ENCODE measurements at places on chromosomes 6 and 20. TPM values are rescaled to one million over a fixed set of nuclear protein-coding genes. Genes with fewer than 3 reads are reported as not detected.

DNA sequence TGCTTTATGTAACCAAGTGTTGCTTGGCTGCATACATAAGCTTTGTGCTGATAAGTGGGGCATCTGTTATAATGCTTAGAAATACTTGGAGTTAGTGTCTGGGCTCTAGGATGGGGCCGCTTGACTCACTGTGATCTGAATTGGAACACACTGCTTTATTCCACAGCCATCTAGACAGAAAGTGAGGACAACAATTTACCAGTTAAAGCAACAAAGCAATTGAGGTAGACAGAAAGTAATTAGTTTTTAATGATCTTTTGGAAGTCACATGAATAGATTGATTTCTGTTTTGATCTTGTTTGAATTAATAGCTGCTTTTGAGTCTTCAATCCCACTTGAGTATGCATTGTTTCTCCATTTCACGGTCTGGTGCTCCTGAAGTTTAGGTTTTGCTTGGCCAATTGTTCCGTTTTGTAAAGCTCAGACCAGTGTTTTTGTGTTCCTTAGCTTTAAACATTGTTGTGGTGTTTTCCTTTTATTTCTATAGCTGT, 157.5 kb downstream of the TRMT11 start:
- DNase-seq: no peak

DNA sequence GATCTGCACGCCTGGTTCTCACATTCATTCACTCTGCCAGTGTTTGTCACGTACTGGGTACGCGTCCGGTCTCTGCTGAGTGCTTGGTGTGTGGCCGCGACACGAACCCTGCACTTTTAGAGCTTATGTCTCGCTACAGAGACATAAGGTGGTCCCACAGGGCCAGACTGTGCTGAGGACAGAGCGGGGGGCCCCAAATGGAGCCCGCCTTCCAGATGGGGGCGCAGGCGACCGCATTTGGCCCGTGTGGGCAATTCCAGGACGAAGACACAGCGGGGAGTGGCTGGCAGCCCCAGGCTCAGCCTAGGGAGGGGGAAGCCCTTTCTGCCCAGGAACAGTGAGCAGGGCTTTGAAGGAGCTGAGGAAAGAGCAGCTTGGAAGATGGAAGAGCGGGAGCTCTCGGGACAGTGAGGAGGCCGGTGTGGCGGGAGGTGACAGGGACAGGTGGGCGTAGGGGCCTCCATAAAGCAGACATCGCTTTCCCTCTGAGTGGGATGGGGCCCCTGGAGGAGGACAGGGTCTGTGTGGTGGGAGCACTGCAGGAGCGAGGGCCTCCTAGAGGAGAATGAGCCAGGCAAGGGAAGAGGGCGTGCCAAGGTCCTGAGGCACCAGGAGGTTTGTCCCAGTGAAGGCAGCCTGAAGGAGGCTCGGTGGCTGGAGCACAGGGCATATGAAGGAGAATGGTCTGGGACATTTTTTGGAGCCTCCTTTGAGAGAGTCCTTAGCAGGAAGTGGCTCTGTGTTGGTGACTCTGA, 7.8 kb upstream of the MTG2 start:
- DNase-seq: no peak

The TFAP2D gene
- not detected for total RNA-seq

GRCh38 chr20:38295811-38296210, 8.1 kb upstream of the BPI start:
- no peak for DNase-seq

The NFKBIE gene
- total RNA-seq: 23.8 TPM

- no peak for DNase-seq
Measured at GRCh38 chr6:53179961-53180651, 31.5 kb upstream of the GCM1 start.

DNA sequence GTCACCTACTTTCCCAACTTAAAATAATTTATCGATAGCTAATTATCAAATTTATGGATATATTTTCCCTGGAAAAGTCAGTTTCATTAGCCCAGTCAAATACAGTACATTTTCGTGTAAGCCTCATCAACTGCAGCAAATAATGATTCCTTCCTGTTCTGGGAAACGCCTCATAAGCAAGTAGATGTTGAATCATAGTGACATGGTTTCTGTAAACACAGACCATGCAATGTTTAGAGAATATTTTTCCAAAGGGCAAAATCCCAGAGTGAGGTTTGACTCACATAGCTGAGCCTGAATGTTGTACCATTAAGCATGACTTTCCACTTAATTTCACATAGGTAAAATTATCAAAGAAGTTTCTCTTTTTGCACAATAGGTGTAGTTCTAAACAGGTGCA, 16.7 kb upstream of the VNN1 start:
- DNase-seq: no peak

- DNase-seq: no peak
Measured at GRCh38 chr20:54711071-54711470, 235.7 kb downstream of the DOK5 start.

GRCh38 chr6:50270415-50270814, 220.7 kb upstream of the DEFB112 start:
- DNase-seq: no peak

Data from activated T-helper 2 cell treated with anti-CD3 and anti-CD28 coated beads, Interferon-gamma antibody, Interleukin-2, Interleukin-4, amounts not matched to agents 10 μg/mL and 5 μg/mL and 100 μg/mL, durations not matched to agents 14 hours and 24 hours and 36 hours (primary cell).